ENCODE measurements at places on chromosomes 13 and 19.

DNA sequence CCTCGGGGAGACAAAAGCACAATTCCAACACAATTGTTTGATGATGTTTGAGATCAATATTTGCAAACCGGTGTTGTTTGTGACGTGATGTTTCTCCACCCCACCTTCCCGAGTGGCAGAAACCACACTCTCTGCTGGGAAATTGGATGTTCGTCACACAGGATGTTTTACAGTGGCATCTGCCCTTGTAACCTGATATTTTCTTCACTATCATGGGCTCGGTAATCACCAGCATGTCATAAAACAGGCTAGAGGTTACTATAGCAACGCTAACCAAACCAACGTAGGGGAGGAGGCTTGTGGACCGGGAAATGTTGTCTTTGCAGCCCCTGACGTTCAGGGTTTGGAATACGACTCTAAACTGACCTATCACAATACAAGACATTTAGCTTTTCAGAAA lies 454.5 kb downstream of the IRS2 start:
- DNase-seq = no peak

GRCh38 chr13:110505594-110505993 lies 55.9 kb downstream of the RAB20 start:
- no peak for DNase-seq

GRCh38 chr19:40155749-40156265 lies 35.4 kb upstream of the MAP3K10 start:
- DNase-seq = no peak

GRCh38 chr19:38788478-38789243 lies at the start of gene LGALS7B:
LGALS7B (plus strand) TSS chr19:38789200; CDS start chr19:38789227, 27 bp downstream.
- no peak for DNase-seq

- DNase-seq = no peak
Measured at GRCh38 chr19:10773969-10774368, 56.1 kb downstream of the DNM2 start.

GRCh38 chr13:100983111-100983510 lies 308.5 kb upstream of the TMTC4 start:
- DNase-seq = no peak

DNA sequence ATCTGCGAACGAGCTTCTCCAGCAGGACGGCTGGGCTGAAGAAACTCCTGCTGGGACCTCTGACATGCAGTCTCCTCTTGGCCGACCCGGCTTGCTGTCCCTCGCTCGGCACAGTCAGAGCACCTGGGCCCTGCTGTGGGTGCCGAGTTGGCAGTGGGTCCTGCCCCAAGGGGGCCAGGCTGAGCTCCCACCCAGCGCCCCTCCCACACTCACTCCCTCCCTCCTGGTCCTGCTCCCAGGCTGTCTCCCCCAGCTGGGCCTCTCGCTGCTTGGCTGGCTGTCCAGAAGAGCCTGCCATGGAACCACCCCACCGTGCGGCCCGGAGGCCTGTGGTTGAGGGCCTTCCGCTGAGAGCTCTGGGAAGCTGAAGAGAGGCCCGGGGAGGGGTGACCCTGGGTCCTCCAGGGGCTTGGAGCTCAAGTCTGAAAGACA lies 6.0 kb downstream of the AKT2 start:
- DNase-seq = peak; percentile 54

DNA sequence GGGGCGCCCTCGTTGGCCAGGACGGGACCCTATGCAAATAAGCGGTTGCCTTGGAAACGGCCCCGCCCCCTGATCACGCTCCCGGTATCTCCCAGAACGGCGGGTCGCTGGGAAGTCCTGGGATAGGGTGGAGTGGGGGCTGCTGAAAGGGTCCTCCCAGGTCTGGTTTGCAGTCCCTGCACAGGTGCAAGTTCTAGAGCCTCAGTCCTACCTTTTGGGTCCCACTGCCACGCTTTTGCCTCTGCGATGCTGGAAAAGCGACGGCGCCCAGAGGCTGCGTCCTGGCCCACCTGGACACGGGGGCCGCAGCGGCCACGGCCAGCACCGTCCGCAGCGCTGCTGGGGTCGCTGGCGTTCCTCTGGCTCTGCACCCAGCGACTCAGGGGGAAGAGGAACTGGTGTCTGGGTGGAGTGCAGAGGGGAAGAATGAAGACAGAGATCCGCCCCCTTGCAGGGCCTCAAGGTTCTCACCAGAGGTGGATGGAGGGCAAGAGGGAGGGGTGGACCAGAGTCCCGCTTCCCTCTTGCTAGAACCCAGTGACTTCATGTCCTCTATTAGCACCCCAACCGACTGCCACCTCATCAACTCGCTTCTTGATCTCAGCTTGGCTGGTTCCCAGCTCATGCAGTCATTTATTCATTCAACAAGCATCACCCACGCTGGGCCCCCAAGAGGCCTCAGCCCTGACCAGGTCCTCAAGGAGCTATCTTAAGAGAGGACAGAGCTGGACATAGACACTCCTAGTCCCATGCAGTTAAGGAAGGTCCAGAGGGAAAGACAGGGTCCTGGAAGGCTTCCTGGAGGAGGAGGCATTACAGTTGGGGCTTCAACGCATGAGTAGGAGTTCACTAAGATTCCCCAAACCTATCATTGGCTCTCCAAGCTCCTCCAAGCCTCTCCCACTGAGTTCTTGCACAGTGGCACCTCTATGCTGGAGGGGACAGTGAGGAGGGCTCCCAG lies at the start of gene LRRC25:
Gene LRRC25 (minus strand): TSS at position 381 of the 961 bp plus-strand sequence. CDS start 659 bp downstream, outside the sequence.
- DNase-seq = no peak

GRCh38 chr13:22625691-22626090 lies 555.1 kb upstream of the SGCG start:
- no peak for DNase-seq

DNA sequence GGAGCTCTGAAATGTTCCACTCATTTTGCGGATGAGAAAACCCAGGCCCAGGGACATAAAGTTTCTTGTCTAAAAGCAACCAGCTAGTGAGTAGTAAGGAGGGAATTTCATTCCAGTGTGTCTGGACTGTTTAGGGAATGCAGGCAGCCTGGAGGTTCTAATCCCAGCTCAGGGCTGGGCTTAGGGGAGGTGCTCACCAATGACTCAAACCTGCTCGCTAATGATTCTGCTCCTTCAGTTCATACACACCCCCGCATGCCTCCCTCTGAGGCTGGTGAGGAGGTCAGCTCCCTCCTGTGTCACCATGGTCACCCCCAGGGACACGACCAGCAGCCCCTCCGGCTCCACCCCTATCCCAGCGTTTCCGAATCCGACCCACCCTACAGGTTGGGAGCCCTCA lies 34.6 kb downstream of the CYP4F2 start:
- DNase-seq = no peak

GRCh38 chr19:53130506-53130905 lies 2.2 kb downstream of the ZNF415 start:
- no peak for DNase-seq

GRCh38 chr19:42281146-42281826 lies 12.2 kb downstream of the CIC start:
- peak; percentile 83 for DNase-seq

DNA sequence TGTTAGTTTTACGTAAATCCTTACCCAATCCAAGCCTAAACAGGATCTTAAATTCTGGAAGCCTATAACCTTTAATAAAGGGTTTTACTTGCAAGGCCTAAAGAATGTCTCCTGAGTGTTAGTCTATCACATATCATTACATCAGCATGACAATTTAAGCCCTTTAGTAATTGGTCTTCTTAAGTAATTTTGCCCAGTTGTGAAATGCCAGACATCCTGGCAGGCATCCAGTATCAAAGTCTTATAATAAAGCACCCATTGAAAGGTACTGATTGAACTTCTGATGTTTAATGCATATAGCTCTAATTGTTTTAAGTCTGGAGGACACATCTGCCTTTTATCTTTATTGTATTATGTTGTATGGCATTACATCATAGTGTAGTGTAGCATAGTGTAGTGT lies 1078.9 kb downstream of the SLITRK1 start:
- DNase-seq = no peak

DNA sequence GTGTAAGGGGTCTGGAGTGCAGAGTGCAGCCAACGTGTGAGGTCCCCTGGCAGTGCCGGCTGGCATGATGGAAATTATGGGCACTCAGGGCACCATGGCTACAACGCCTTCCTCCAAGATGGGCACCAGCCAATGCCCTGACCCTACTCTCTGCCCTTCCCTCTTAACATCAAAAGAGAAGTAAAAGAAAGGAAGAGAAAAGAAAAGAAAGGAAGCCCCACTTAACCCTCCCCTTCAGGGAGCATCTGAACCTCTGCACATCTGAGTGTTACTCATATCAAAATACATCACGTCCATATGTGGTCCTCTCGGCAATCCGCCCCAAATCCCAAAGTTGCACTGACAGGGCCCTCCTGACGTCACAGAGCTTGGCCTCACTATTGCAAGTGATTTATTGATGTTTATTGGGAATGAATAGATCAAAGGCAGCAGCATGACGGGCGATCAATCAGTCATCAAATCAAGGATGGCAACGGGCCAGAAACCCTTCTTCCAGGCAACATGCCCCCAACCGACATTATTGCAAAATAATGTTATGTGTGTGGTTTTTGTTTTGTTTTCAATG lies 1.3 kb downstream of the TSHZ3 start:
- DNase-seq = no peak

Data from RWPE2 (cell line).